ENCODE measurements at places on chromosomes 3 and 15.

DNA sequence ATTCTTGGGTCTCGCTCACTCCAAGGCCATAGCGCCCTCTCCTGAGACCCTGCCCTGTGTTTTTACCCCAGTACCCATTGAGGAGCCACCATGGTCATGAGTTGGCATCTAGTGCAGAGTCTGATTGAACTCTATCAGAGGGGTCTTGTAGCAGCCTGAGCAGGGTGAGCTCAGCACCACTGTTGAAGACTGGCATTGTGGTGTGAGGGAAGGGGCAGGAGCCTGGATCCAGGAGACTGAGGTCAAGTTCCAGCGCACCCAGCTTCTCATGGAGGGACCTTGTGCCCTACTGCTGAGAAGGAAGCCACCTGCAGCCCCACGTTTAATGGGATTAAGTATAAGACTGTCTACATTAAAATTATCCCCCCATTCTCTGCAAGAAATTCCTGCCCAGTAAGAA, 65.8 kb upstream of the LARS2 start:
- DNase-seq: no peak

GRCh38 chr3:194081826-194082225, 54.1 kb upstream of the HES1 start:
- no peak for DNase-seq

- DNase-seq: no peak
These were observed 8.1 kb downstream of the SEC13 start for GRCh38 chr3:10312861-10313260.

DNA sequence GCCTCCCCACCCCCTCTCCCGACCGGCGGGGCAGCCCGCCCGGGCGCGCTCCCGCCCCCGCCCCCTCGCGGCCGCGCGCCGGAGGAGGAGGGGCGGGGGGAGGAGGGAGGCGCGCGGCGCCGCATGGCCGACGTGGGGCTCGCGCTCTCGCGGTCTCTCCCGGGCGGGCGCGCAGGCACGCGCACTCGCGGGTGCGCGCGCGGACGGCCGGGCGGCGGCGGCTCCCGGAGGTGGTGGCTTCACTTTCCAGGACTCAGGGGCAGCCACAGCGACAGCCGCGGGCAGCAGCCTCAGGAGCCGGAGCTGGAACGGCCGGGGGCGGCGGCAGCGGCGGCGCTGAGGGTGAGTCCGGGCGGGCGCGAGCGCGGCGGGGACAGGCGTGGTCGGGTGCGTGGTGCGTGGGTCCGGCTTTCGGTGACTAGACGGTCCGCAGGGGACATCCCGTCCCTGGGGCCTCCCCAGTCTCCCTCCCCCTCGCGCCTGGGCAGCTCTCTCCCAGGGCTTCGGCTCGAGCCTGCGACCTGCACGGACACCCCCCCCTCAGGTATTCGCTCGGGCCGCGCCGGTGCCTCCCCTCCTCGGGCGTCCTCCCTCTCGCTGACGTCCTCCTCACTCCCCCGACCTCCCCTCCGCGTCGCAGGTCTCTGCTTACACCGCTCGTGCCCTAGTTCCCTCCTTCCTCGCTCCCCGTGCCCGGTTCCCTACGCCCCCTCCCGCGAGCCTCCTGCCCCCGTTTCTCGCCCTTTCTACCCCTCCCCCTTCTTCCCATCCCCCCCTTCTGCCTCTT, at the start of gene UBE2E2:
Gene UBE2E2 (plus strand): TSS at position 407 of the 787 bp plus-strand sequence.
- no peak for DNase-seq

DNA sequence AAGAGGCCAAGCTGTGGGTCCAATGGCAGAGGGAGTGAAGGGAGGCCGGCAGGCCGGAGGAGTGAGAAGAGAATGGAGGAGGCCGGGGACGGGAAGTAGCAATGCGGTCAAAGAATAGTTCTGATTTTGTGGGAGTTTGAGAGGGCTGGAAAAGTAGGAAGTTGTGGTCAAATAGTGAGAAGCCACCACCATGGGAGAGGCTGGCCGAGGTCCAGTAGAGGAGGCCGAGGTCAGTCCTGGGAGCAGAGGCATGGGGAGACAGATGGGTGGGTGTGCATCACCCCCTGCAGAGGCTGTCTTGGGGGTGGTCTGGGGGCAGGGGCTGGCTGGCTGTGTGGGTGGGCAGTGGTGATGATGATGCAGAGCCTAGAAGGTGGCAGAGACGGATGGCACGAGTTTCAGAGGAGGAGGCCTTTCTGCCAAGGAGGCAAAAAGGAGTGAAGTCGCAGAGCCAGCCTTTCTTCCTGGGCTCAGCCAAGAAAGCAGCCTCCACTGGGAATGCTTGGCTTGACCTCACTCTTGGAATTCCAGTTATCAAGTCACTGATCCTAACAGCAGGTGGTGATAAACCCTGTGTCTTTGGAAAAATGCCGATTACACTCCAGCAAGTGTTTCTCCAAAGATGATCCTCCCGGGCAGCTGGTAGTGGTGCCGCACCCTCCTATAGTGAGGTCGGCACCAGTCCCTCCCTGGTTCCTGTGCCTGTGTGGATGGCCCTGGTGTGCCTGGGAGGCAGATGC, 57.3 kb downstream of the ARNT2 start:
- no peak for DNase-seq

DNA sequence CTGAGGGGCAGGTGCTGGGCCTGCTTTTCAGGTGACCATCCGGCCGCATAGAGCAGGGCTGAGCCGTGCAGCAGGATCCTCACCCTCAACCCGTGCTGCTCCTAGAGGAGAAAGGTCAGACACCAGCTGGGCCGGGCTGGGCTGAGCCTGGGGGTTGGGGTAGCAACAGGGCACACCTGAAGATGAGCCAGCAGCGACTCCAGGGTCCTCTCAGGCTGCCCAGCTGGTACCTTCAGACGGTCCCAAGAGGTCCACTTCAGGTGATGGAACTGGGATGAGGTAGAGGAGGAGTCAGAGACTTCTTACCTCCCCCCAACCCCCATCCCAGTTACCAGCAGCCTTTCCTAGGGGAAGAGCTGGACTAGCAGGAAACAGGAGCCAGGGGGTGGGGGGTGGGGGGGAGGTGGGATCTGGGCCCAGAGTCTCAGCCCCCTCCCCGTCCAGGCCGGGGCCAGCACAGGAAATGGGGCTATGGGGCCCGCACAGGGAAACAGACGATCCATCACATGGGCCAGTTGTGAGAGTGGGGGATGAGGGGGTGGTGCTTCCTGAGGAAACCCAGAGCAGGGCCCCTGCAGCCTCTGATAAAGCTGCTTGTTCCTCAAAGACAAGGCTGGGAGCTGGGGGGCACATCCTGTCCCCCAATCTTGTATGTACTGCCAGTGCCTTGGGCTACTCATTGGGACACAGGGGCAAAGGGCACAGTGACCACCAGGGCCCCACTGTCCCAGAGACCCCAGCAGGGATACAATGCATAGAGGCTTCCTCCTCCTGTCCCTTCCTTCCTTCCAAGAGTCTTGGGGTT, 3.0 kb downstream of the INKA1 start:
- no peak for DNase-seq

DNA sequence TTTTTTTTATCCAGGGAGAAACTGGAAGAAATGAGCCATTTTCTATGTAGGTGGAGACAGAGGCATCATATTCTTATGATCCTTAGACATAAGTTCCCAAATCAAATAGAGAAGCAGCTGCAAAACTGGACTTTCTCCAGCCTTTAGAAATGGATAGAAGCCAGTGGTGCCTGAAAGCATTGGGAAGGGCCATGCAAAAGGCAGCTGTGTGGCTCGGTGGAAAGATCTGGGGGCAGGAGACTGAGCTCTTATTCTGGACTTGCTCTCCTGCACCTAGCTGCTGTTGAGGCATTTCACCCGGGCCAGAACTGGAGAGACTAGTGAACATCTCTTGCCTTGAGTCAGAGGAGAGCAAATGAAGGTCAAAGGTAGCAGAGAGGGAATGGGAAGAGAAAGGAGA, 73.1 kb downstream of the TFG start:
- no peak for DNase-seq

GRCh38 chr3:72903004-72903403, 15.2 kb downstream of the GXYLT2 start:
- DNase-seq: no peak

GRCh38 chr3:124057420-124057819, 65.5 kb upstream of the ROPN1 start:
- DNase-seq: no peak

- no peak for DNase-seq
These were observed 426.4 kb upstream of the RGMA start for GRCh38 chr15:93515256-93516051.

GRCh38 chr3:186609247-186609868, 3.5 kb upstream of the AHSG start:
- DNase-seq: no peak

DNA sequence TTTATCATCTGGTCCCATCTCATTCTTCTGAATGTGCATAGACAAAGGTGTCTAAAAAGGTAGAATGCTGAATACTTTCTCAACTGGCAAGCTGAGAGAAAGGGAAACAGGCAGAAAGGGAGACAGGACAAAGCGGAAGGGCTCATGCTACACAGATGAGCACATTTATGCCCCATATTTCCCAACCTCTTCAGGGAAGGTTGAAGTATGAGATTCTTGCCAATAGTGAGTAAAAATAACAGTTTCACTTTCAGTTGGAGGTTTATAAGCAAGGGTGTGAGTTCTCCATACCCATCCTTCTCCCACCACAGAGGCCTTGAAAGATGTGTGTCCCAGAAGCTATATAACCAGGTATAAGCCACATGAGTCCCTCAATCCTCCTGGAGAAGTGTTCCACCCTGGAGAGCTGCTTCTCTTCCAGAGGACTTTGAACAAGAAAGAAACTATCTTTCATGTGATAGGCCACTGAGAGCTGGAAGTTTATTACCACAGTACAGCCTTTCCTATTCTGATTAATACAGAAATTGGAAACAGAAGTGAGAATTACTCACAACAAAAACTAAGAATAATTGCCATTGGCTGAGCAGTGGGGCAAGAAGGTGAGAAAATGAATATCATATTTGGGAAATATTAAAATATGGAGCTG, 709.4 kb upstream of the NR2F2 start:
- DNase-seq: no peak

- peak; percentile 62 for DNase-seq
These were observed 12.1 kb upstream of the CX3CR1 start for GRCh38 chr3:39291903-39292329.

- no peak for DNase-seq
These were observed 15.7 kb upstream of the PRR23E start for GRCh38 chr3:127177226-127177625.

DNA sequence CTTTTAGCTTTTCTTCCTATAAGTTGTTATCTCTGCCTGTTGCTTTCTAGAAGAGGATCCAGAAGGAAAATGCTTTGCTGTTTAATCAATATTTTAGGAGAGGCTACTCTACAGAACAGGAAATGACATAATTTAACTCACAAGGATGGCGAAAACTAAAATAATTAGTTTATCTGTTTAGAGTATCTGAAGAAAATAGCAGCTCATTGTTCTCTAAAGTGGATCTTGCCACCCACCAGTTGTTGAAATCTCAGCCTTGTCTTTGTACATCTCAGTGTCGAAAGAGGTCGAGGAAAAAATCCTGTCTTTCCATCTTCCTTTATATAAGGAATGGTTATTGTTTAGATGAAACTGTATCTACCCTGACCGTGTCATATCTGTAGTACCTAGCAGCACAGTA, 126.6 kb downstream of the ZNF609 start:
- no peak for DNase-seq

DNA sequence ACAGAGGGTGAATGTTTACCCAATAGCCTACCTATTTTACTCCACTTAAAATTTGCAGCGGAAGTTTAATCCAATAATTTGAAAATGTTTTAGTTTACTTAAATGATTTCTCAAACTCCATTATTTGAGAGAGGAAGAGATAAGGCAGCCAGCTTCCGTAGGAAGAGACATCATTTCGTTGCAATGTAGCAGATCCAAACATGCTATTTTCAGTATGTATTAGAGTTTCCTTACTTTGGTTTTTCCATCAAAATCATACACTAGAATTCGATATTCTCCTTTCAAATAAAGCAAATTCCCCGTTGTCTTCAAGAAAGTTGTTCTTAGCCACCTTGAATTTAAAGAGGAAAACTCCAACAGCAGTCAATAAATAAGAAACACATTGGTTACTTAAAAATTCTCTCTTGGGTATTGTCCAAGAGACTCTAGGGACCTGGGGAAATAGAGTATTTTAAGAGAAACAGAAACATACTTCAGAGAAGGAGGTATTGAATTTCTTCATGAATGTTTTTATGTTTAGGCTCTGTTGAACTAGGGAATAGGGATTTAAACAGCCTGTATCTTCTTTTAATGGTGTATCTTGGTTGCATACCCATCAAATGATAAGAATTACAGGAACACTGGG, 324.5 kb upstream of the GBE1 start:
- no peak for DNase-seq

DNA sequence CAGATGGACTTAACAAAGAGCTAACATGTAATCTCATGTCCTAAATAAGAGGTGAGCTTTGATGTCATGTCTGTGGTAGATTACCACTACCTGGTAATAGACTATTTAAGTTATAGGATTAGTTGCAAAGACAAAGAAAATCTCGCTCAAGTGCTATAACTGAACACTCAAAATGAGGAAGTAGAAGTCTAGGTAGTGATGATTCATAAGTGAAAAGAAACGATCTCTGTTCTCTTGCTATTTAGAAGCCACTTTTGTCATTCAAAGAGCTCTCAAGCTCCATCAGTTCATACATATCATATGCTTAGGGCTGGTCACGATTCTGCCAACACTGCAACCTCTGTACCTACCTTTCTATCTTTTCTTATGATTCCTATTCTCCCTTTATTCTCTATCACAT, 110.9 kb downstream of the EDEM1 start:
- DNase-seq: no peak

DNA sequence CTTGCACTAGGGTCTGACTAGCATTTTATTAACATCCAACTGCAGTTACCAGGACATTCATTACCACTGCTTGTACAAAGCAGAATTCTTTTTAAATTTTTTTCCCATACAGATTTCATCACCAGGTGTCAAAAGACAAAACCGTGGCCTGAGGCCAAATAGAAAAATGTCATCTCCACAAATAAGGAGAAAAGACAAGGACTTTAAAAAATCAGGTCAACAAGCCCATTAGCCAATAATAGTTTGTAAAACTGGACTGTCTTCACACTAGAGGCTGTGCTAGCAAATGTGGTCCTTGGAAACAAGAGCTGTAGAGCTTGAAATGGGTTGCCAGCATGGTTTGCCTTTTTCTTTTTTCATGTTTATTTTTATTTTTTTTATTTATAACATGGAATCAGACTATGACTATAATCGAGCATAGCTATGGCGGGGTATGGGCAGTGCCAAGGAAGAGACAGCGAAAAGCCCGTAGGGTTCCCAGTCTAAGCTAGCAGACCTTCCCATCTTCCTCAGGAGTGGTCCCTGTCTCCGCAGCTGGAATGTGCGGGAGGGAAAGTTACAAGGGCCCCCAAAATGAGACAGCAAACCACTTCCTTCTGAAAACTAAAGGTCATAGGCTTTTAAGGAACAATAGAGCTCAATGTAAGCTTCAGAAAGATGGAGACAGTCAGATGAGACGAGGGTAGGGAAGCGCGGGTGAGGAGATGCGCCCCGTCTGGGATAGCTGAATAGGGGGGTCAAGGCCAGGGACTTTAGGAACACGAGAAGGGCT, 1.5 kb downstream of the PTPN9 start:
- DNase-seq: no peak

GRCh38 chr3:168876346-168877035, 780.8 kb upstream of the GOLIM4 start:
- DNase-seq: no peak

DNA sequence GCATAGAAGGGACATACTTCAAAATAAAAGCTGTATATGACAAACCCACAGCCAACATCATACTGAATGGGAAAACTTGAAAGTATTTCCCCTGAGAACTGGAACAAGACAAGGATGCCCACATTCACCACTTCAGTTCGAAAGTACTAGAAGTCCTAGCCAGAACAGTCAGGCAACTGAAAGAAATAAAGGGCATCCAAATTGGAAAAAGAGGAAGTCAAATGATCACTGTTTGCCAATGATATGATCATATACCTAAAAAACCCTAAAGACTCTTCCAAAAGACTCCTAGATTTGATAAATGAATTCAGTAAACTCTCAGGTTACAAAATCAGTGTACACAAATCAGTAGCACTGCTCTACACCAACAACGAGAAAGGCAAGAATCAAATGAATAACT, 40.7 kb downstream of the SLC49A4 start:
- no peak for DNase-seq
